ENCODE measurements at places on chromosomes 12 and 14. TPM values are rescaled to one million over a fixed set of nuclear protein-coding genes. Genes with fewer than 3 reads are reported as not detected.

The AQP2 gene
- total RNA-seq, result 0.36 TPM

The RTL1 gene
- total RNA-seq, result not detected

The ACVRL1 gene
- total RNA-seq, result 0.36 TPM

GRCh38 chr14:75715926-75716780 is 55.1 kb downstream of the TTLL5 start:
- H3K27ac ChIP-seq, result no peak overlapping the region
- H3K36me3 ChIP-seq, result no peaks in the 10 kb centered on the region
- H3K4me1 ChIP-seq, result peaks cover 15% of the 10 kb centered on the region
- H3K27me3 ChIP-seq, result no peaks in the 10 kb centered on the region
- peak; percentile 13 for DNase-seq

GRCh38 chr14:78581229-78581628 is 411.1 kb downstream of the NRXN3 start:
- H3K36me3 ChIP-seq, result no peaks in the 10 kb centered on the region
- DNase-seq, result no peak
- H3K27me3 ChIP-seq, result no peaks in the 10 kb centered on the region
- H3K4me3 ChIP-seq, result no peak overlapping the region
- H3K27ac ChIP-seq, result no peak overlapping the region

DNA sequence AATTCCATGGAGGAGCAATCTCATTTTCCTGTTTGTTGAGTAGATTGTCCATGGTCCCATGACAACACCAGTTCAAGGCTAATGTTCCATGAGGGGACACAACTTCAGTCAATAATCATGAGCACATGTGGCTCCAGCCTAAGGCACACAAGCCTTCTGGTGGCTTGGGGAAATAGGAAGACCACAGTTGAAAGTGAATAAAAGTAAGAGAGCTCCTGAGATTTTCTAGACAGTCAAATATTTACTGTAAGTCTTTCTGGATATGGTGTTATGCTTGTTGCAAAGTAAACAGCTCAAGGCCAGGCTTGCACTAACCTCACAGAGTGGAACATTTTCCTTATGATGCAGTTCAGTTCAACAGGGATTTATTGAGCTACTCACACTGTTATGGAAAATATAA is 206.9 kb upstream of the SLC38A2 start:
- no peaks in the 10 kb centered on the region for H3K4me1 ChIP-seq
- no peak overlapping the region for H3K27ac ChIP-seq
- no peak overlapping the region for H3K4me3 ChIP-seq
- no peaks in the 10 kb centered on the region for H3K36me3 ChIP-seq
- H3K27me3 ChIP-seq, result no peaks in the 10 kb centered on the region

- no peaks in the 10 kb centered on the region for H3K27me3 ChIP-seq
- no peaks in the 10 kb centered on the region for H3K36me3 ChIP-seq
- H3K4me1 ChIP-seq, result peaks cover 13% of the 10 kb centered on the region
- no peak for DNase-seq
- H3K27ac ChIP-seq, result peak overlapping the region; percentile 74
- no peak overlapping the region for H3K4me3 ChIP-seq
Observed at GRCh38 chr12:105445249-105445648, 114.8 kb downstream of the C12orf75 start.

DNA sequence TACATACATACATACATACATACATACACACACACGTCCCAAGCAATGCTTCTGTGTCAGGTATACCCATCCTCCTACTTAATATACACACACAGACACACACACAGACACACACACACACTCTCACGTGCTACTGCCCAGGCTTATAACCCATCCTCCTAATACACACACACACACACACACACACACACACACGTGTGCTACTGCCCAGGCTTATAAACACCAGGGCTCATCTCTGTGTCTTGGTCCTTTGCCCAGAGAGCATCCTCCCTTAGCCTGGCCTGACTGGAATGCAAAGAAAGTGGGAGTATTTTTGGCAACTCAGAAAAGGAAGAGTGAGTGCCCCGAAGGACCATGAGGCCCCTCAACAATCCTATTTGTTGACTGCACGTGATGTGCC is 129.0 kb downstream of the RBM19 start:
- no peak overlapping the region for H3K4me3 ChIP-seq
- no peaks in the 10 kb centered on the region for H3K36me3 ChIP-seq
- DNase-seq, result no peak

- no peaks in the 10 kb centered on the region for H3K36me3 ChIP-seq
- no peaks in the 10 kb centered on the region for H3K27me3 ChIP-seq
- DNase-seq, result no peak
- no peak overlapping the region for H3K4me3 ChIP-seq
Observed at GRCh38 chr14:91238085-91238484, 6.4 kb downstream of the GPR68 start.

DNA sequence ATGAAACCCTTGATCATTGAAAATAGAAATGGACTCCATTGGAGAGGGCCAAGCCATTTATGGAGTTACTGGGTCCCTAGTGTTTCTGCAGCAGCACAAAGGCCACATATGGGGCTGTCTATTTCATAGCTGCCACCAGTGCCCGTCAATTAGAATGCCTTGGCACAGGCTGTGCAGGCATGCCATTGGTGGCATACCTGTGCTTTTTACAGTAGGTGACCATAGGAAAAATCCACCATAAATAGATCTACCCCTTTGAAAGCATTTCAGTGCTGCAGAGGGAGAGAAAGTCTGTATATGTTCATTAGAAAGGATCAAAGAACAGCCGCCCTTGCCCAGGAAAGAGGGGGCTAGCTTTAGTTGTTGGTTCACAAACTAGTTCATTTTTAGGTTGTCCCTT is 13.1 kb downstream of the MYBPC1 start:
- H3K4me1 ChIP-seq, result no peaks in the 10 kb centered on the region
- H3K27me3 ChIP-seq, result peaks cover 6% of the 10 kb centered on the region
- no peak overlapping the region for H3K27ac ChIP-seq
- H3K36me3 ChIP-seq, result no peaks in the 10 kb centered on the region
